ENCODE measurements at places on chromosomes 4 and X.

DNA sequence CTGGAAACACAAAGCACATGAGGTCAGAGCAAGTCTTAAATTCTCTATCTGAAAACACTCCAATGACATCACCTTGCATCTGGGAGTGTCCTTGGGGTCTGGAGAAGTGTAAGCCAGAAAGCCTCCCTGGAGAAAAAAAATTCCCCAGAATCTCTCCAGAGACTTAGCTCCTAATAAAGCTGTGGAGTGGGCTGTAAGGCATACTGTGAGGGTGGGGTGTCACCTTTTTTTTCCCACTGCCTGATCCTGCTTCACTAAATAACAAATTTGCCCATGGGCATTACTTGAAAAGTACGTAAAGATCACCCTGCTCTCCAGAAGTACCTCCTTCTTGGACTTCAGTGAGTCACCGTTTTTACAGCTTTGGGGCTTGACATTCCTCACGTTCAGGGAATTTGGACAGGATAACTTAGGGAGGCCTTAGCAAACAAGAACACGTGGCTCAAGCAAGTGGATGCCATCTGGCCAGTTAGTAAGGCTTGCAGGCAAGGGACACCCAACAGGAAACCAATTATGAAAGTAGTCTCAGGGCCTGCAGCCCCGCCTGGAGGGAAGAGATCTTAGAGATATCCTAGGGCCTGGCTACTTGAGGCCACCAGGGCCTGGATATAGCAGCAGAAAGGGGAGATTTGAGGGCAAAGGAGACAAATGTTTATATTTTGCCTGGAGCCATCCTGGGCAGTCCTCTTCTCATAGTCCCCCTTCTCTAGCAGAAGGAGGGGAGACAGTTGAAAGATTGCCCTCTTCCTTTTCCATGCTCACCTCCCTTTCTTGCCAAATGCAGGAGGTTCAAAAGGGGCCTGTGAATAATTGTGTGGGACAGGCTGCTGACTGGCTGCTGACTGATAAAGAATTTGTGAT, 60.1 kb upstream of the PLAC1 start:
- DNase-seq = no peak

DNA sequence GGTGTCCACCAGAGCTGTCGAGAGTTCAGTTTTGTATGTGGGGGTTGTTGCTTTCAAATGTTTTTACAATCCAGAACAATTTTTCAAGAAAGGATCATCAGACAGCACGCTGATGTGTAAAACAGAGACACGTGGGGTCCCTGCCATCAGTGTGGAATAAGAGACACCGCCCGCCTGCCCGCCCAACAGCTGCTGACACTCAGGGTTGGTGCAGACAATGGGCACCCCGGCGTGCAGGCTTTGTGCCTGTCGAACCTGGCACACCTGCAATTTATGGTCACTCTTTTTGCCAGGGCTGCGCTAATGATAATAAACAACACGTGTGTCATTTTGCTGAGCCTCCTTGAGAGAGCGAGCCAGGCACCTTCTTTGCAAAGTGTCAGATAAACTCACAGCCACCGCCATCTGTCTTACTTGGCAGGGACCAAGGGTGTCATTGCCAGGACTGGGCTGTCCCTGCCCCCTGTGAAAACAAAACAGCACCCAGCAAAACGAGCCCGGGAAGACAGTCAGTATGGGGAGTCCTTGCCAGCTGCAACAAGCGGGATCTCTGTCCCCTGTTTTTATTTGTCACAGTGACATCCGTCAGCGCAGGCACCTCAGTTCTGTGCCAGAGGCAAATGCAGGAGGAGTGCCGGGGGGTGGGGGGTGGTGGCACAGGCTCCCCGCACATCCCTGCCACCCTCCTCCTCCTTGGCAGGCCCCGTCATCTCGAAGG, 69.1 kb downstream of the PSAPL1 start:
- no peak for DNase-seq

GRCh38 chr4:4247696-4248028, 361 bp downstream of the TMEM128 start:
- no peak for DNase-seq

- no peak for DNase-seq
Observed at GRCh38 chrX:129239371-129239770, 283.9 kb downstream of the SMARCA1 start.

DNA sequence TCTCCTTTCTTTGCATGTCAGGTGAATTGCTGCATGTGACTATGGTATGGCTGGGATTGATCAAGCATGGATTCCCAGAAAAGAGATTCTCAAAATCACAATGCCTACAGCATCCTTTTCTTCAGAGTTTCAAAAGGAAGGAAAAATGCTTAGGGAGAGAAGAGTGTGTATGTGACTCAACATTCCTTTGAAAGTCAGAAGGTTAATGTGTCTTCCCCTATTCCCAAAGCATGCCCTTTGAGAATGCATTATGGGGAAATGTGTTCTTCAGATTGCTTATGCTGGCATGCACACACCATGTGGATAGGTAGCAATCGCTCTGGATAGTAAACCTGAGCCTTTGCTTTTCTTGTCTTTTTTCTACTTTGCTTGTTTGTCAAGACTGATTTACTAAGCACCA, 78.5 kb downstream of the ELOVL6 start:
- DNase-seq = no peak

DNA sequence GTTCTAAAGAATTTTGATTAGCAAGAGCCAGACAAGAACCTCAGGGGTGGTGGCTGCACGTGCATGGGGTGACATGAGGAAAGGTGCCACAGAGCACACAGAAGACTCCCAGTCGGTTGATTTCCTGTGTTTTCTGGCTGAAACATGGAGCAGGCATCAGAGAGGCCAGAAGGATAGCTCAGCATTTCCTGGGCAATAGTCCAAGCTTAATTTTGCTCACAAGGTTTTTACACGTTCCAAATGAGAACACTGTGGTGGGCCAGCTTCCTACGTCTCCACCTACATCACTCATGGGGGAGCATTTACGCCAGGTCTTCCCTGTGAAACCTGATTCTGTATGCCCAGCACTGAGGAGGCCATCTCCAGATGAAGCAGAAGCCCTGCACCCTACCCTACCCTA, 212.5 kb upstream of the CLNK start:
- DNase-seq = no peak

DNA sequence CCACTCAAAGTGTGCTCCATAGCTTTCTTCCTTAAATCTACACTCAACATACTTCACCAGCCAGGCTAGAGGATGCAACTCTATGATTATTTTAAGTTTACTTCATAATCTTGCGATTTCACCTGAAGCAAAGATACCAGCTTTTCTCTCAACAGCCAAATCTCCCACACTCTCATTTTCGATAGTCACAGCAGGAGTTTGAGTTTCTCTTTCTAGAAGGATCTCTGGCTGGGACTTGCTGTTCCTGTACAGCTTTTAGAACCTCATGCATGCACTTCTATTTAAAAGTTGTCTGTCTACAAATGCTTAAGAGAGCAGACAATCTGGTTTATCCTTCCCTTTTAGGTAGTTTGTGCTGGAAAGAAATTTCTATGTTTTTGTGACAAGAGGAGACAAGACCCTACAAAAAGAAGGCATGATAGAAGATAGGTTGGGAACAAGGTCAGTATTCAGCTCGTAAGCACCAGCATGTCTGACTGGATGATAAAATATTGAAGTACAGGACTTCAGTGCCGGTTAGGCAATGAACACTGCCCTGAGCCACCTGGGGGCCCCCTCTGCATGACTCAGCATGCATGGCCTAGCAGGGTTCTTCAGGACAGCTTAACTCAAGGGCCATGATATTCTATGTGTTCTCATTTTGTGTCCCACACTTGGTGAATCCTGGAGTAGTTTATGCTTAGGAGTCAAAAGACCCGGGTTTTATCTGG, 65.6 kb downstream of the ATXN3L start:
- DNase-seq = no peak

- no peak for DNase-seq
Observed at GRCh38 chrX:77431227-77431626, 16.0 kb upstream of the FGF16 start.

- DNase-seq = no peak
Observed at GRCh38 chr4:76952656-76953582, 3.4 kb downstream of the SEPTIN11 start.

GRCh38 chr4:109589119-109589518, 29.1 kb downstream of the MCUB start:
- no peak for DNase-seq

Data from activated CD4-positive, alpha-beta T cell treated with anti-CD3 and anti-CD28 coated beads, Interleukin-2, amount 10 ng/mL, durations not matched to agents 7 days and 5 days (primary cell).